ENCODE measurements at places on chromosomes 5 and 9.
A peak's percentile ranks its signal among the peaks of the same experiment; 100 is the strongest.

DNA sequence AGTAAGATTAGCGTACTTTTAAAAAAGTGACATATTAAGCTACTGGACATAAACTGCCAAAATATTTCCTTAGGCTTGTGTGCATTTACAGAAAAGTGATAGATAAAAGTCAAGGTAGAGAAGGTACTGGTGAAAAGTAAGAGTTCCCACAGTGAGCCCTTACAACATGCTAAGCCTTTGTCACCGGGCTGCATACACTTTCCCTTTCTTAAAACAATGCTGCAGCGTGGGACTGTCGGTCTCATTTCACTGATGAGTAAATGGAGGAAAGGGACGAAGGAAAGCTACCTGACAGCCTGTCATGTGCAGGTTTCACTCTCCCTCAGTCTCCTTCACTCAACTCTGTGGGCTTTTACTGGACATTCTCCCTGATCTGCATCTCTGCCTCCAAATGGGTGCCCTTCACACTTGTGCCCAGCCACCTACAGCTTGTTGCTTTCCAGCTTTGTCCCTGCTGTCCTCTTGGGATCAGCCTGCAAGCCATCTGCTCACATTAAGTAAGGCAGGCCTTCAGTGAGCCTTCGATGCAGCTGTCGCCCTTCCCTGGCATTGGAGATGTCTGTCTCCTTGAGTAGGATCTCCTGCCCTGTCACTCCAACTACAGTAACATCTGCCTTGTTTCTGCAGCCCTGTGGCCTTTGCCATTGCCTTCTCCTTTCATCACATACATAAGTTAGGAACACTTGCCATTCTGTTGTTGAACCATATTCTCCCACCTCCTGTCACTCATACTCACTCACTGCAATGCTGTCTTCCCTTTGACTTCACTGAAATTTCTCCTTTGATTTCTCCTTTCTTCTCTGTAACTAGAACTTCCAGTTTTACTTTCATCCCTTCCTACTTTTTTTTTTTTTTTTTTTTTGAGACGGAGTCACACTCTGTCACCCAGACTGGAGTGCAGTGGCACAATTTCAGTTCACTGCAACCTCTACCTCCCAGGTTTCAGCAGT, 9.3 kb upstream of the ROPN1L start:
- no peak for DNase-seq

DNA sequence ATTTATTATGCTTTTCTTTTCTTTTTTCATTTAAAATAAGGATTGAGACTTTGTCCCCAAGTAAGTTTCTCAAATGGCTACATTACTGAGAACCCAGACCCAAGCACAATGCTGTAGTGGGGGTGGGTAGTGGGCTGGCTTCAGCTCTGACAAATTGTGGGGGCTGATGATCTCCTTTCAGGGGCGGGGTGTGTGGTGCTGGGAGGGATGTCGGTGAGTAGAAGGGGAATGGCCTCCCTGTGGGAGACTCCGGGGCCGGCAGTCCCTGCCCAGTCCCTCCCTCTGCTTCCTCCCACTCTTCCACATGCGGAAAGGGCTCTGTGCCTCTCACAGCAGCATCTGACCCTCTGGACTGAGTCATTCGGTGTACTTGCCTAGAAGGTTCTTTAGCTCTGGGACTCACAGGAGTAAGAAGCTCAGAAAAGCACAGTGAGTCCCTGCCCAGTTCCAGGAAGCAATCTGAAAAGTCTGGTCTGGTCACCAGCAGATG, 14.3 kb downstream of the CD180 start:
- peak; percentile 89 for DNase-seq

- peak; percentile 18 for DNase-seq
These were observed 524.3 kb downstream of the PSAT1 start for GRCh38 chr9:78821126-78821822.

DNA sequence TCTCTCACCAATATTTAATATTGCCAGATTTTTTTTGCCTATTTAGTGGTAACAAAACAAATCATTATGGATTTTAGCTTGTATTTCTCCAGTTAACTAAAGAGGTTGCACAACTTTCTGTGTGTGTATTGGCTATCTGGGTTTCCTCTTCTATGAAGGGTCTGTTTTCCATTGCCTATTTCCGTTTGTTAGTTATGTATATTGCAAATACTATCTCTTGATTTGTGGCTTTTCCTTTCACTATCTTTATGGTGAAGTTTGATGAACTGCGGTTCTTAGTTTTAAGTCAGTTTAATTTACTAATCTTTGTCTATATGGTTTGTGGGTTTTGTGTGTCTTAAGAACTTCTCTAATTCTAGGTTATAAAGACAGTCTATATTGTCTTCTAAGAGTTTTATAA, 136.3 kb downstream of the CEP120 start:
- DNase-seq: peak; percentile 65

- DNase-seq: no peak
These were observed 143.4 kb downstream of the HSPA4 start for GRCh38 chr5:133195250-133195649.

GRCh38 chr5:173834071-173834771, 53.9 kb upstream of the CPEB4 start:
- DNase-seq: no peak

Data from MV-4-11 (cell line).